ENCODE measurements at places on chromosomes 4 and X. TPM values are rescaled to one million over a fixed set of nuclear protein-coding genes. Genes with fewer than 3 reads are reported as not detected.

Gene MAGEC3
- not detected for total RNA-seq

Gene PDGFC
- total RNA-seq = 4.4 TPM

Gene APLN
- not detected for total RNA-seq

Gene NFXL1
- 31.4 TPM for total RNA-seq

Gene SAGE1
- not detected for total RNA-seq

Gene XPNPEP2
- 875 TPM for total RNA-seq

Gene FATE1
- not detected for total RNA-seq

Measured in Peyer's patch (tissue), 4 donors.